ENCODE measurements at places on chromosomes 7 and 10. TPM values are rescaled to one million over a fixed set of nuclear protein-coding genes. Genes with fewer than 3 reads are reported as not detected.

Gene NPSR1
- not detected for total RNA-seq

DNA sequence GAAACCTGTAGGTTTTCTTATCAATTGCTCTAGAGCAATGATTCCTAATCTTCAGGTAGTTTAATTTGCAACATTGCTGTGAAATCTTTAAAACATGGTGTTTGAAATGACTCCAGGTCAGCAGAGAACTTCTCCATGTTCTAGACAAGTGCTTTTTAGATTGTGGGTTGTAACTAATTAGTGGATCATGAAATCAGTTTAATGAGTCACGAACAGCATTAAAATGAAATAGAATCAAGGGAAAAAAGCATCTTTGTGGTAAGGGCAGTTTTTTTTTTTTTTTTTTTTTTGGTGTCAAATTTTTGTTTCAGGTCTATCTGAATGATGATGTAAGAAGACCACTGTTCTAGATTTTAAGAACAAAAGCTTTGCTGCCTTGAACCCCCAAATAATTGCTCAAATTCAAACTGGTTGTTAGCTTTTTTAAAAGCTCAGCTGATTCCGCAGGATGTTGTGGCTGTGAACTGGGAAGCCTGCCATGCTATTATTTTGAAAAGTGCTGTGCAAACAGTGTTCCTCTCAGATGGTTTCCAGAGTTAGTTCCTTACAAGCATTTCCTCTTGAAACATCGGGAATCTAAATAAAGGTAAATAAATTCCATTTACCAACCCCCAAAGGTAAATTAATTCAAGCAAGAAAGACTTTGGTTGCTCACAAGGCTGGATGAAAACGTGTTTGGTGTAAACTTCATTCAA, 13.1 kb upstream of the PDK4 start:
- DNase-seq, result peak; percentile 22

- DNase-seq, result peak; percentile 79
Observed at GRCh38 chr7:20199015-20199737, 18.0 kb downstream of the MACC1 start.

Gene TECTB
- not detected for total RNA-seq

- no peak for DNase-seq
Observed at GRCh38 chr7:74063223-74063641, 20.4 kb upstream of the LIMK1 start.

DNA sequence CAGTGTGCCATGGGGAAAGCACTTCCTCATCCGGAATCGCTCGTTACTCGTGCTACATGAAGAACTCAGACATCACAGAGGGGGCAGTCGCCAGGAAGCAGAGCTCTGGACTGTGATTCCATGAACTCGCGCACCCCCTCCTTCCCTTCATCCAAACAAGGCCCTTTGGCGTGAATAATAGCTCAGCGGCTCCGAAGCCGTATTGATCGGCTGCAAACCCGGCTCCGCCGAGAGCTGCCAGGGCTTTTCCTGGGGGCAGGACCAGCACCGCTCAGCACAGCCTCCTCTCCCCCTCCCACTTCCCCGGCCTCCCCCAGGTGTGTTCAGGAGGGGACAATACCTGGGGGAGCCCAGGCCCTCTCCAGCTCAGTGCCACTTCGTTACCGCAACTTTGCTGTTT, 129.0 kb upstream of the TCF7L2 start:
- no peak for DNase-seq

Gene AKR1C8
- total RNA-seq, result not detected

Gene UTF1
- total RNA-seq, result 0.18 TPM

Gene CPN1
- not detected for total RNA-seq

- DNase-seq, result no peak
Observed at GRCh38 chr7:117777335-117778142, 95.7 kb downstream of the CTTNBP2 start.

Gene CDH23
- total RNA-seq, result not detected

Gene CYP3A4
- total RNA-seq, result not detected

DNA sequence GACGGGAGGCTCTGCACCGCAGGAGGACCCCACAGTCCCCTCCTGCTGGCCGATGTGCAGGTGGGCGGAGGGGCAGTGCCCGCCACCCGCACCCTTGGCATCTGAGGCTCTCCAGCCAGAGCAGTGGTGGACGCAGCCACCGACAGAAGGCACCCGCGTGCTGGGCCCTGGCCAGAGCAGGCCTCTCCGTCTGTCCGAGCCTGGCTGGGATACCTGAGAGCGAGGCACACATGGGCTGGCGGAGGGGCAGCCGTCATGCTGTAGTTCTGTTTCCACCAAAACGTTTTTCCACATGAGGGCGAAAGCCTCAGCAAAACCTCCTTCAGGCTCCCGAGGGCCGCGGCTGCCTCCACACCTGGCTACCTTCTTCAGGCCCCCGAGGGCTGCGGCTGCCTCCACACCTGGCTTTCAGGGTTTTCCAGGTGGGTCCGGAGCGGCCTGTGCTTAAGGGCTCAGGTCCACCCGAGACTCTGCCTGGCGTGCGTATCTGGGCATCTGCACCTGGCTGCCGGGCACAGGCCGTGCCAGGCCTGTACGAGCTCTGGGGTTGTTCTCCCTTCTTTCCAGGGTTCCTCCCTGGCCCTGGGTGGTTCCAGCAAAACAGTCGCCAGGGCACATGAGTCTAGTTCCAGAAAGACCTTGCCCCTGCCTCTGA, 115.5 kb downstream of the INPP5A start:
- DNase-seq, result no peak

- no peak for DNase-seq
Observed at GRCh38 chr10:114881901-114882300, 56.1 kb upstream of the TRUB1 start.

GRCh38 chr10:84948644-84949043, 620.3 kb downstream of the CCSER2 start:
- DNase-seq, result no peak

GRCh38 chr10:3770611-3771110, 14.3 kb downstream of the KLF6 start:
- no peak for DNase-seq

Gene OR2A42
- not detected for total RNA-seq

GRCh38 chr10:132447446-132448247, 50.6 kb downstream of the PWWP2B start:
- DNase-seq, result peak; percentile 88

Gene OR9A2
- not detected for total RNA-seq

- DNase-seq, result peak; percentile 58
Observed at GRCh38 chr7:15891151-15891881, 204.8 kb upstream of the MEOX2 start.

Measured in astrocyte (in vitro differentiated cells and primary cell).